Cardiac septum (tissue), 1 donor: ENCODE measurements at places on chromosomes 2 and 18. TPM values are rescaled to one million over a fixed set of nuclear protein-coding genes. Genes with fewer than 3 reads are reported as not detected.

The CCNYL1 gene
- 12.0 TPM for total RNA-seq

- no peak for DNase-seq
Observed at GRCh38 chr18:75491361-75491760, 63.9 kb upstream of the SMIM21 start.

GRCh38 chr18:59715966-59716369 lies 18.7 kb upstream of the CCBE1 start:
- DNase-seq, result no peak

- no peak for DNase-seq
Observed at GRCh38 chr18:76882146-76882545, 59.8 kb downstream of the ZNF236 start.

DNA sequence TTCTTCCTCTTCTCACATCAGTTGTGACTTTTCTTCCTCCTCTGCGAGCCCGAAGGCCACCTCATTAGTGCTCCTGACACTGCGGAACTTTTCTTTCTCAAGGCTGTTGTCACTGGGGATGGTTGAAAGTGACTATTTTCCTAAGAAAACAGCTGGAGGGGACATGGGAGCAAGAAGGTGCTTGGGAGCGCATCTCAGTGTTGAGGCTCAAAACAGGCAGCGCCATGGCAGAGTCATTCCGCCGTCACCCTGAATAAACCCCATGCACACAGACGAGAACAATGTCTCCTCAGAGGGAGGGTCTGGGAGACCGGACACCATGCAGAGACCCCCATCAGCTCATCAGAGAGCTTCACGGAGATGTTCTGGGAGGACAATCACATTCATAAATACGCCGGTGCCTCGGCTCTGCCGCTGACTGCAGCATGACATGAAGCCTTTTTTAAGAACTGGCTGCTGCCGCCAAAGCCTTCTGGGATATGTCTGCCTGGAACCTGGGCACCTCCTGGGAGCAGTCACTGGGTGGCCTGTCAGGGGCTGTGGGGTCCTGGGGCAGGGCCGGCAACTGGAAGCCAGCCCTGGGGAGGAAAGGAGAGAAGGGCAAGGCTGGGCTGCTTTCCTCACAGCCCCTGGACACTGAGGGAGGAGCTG lies 19.2 kb downstream of the ATOH8 start:
- no peak for DNase-seq

The MALL gene
- 19.6 TPM for total RNA-seq

DNA sequence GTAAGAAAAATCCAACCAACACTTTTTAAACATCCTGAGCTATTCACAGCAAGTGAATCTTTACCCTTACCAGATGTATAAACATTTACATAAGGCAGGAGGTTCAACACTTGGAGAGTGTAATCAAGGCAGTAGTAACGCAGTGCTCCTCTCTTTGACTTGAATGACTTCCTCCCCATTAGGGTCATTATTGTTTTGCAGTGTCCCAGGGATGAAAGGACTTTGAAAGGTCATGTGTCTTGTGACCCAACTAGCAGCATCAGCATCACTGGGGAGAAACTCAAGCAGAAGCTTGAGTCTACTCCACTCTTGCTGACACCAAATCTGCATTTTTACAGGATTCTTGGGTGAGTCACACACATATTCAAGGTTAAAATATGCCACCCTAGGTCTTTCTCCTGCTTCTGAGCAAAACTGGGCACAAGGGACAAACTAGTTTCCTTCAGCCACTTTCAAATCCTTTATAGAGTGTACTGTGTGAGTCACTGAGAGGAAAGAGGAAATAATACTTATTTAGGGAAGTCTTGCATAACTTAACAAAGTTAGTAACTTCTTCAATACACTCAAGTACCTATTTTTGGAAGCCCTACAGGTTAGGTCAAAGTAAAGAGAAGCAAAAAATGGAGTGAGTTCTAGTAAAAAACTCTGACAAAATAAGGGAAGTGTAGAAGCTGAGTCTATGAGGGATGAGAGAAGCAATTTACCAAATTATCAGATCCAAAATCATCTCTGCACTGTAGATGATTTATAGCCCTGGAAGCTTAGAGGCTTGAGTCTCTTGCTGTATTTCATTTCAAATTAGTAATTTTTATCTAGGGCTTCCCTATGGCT lies 51.0 kb upstream of the EML4 start:
- DNase-seq, result no peak

The FAP gene
- 10.4 TPM for total RNA-seq

GRCh38 chr2:32678825-32679224 lies 51.0 kb downstream of the TTC27 start:
- DNase-seq, result no peak

- peak; percentile 76 for DNase-seq
Observed at GRCh38 chr18:54357082-54357659, 487 bp downstream of the STARD6 start.

The MGAT4A gene
- 16.3 TPM for total RNA-seq

DNA sequence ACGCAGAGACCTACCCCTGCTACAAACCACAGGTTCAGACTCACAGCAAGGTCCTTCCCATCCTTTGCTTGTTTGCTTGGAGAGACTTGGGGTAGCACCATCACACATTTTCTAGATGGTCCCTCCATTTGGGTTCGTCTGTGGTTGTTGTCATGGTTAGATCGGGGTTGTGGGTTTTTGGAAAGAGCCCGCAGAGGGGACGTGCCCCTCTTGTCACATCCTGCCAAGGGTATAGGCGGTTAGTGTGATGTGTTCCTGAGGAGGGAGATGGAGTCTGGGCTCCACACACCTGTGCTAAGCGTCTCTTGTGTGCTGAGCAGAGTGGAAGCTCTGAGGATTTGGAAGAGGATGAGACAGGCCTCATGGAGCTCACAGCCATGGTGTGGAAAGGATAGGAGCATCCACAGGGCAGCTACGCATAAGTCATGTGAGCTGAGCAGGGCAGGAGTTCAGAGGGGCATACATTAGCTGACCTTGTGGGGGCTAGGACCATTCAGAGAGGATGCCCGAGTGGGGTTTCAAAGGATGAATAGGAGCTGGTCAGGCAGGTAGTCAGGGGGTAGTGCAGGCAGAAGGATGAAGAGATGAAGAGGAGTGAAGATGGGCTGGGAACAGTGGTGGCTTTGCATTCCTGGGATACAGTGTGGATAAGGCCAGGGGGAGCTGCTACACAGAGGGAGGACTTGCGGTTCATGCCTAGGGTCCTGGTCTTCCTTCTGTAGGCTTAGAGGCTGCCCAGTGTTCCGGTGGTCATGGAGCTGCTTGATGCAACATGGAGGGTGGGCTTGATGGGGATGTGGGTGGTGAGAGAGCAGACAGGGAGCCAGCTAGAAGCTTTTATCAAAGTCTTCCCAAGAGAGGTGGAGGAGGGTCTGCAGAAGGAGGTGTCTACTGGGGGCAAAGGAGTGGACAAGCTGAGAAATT lies 62.9 kb downstream of the ACKR3 start:
- DNase-seq, result peak; percentile 62

- no peak for DNase-seq
Observed at GRCh38 chr2:235779444-235779896, 285.6 kb downstream of the AGAP1 start.

DNA sequence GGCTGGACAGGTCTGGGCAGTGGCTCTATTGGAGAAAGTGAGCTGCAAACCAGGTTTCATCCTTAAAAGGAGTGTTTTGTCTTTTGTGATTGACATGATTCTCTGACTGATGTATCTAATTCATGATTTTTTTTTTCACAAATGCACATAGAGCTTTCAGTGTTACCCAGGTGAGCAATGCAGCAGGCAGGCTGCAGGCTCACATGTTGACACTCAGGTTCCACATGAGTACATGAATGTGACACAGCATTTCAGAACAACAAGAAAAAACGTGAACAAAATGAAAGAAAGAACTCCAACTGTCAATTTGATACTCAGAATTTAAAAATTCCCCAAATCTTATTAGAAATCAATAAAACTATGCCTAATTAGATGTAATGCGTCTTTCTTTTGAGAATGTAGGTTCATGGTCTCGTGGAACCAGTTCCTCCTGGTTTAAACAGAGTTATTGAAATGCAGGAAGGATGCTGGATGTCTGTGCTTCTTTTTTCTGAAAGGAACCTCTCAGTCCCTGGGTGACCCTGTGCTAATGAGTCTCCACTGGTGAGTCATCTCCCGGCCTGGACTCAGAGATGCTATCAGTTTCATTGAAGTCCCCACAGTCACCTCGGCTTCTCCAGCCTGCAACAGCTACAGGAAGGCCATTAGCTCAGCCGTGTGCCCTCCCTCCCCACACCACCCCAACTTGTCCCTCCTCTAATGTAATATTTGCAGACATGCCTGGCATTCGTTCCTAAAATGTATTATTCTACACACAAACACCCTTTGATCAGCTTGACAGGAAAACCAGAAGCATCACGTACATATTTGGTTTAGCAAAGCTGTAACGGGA lies 430.4 kb downstream of the LPIN1 start:
- DNase-seq, result no peak

- no peak for DNase-seq
Observed at GRCh38 chr18:5534845-5535244, 9.0 kb downstream of the EPB41L3 start.

The PTPRN gene
- 0.97 TPM for total RNA-seq

DNA sequence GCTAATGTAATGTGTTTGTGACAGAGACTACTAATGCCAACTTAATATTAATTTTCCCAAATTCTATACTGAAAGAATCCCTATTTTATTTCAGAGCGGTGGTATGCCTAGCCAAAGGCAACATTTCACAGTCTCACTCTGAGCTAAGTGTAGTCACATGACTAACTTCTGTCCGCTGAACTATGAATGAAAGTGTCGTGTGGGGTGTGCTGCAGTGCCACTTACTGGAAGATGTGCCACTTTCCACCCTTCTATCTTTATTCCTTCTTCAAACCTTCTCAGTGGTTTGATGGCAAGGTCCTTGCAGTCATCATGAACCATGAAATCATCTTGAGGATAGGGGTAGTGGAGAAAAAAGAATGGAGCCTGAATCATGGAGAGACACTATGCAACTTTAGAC lies 47.3 kb upstream of the C1D start:
- DNase-seq, result no peak

The NAB1 gene
- 35.4 TPM for total RNA-seq

GRCh38 chr2:19865151-19865550 lies 36.6 kb downstream of the TTC32 start:
- no peak for DNase-seq

- DNase-seq, result no peak
Observed at GRCh38 chr2:203394519-203395227, 66.5 kb downstream of the ABI2 start.

GRCh38 chr2:105919191-105919811 lies 174.6 kb downstream of the NCK2 start:
- no peak for DNase-seq

DNA sequence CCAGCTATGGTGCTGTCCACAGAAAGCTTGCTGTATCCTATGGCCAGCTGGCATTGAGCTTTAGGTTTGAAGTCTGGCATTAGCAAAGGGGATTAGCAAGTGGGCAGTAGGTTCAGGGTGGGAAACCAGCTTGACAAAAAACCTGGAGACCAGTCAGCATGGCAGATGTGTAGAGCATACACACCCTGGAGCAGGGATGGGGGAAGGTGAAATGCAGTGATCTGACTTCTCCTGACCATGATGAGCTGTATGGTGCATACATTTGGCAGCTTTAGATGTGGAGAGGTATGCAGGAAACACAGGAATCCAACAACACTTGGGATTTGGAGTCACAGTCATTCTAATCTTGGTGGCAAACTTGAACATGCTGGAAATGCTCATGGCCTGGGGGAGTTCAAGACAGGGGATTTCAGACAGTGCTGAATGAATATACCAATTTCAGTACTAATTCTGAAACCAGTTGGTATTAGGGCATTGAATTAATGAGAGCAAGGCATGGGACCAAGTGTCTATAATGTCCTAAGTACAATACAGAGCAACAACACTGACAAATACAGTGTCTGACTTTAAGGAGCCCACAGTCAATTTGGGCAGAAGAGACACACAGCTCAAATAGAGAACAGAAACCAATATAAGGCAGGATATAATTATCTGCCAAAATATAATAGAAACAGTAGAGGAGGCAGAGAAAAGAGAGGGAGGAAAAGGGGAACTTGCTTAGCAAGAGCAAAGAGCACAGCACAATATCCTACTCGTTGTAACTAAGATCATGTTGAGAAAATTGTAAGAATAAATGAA lies 11.8 kb downstream of the ARHGAP15 start:
- no peak for DNase-seq

The TTR gene
- total RNA-seq, result not detected

DNA sequence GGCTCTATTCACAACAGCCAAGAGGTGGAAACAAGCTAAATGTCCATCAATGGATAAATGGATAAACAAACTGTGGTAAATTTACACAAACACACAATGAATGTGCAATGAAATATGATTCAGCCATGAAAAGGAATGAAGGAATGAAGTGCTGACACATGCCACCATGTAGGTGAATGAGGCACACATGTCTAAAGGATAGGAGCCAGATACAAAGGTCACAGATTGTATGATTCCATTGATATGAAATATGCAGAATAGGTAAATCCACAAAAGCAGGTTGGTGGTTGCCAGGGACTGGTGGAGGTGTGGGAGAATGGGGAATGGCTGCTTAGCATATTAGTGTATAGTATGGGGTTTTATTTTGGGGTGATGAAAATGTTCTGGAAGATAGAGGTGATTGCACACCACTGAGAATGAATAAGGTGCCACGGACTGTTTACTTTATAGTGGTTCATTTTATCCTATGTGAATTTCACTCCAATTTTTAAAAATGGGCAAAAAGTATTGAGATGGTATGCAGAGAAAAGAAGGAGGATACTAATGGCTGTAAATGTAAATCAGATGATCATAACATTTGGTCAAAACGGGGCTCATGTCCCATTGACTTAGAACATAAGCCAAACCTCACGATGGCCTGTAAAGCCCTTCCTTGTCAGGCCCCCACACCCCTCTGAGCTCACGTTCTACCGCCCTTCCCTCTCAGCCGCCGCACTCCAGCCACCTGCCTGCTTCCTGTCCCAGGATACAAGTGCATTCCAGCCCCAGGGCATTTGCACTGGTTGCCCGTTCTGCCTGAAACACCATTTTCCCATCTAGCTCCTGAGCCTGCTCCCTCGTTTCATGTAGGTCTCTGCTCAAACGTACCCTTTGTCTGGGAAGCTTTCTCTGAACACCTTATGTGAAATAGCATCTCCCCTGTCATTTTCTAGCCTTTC lies 165.5 kb downstream of the DDX1 start:
- no peak for DNase-seq

DNA sequence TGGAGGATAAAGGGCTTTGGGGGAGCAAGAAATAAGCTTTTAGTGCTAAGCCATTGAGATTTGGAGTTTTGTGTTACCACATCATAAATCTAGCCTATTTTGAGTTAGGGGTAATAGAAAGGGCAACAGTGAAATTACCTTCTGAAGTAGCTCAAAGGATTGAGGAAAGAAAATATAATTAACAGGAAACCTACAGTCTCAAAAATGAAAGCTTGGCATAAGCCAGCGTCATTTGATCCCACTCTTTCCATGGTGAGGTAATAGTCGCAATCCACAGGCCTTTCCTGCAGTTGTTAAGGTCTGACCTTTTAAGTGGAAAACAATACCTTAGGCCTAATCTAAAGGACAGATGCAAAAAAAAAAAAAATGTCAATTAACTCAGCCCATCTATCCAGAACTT lies 182.7 kb downstream of the UXS1 start:
- DNase-seq, result no peak

- no peak for DNase-seq
Observed at GRCh38 chr2:20065885-20066602, 14.6 kb upstream of the LAPTM4A start.

The COL4A3 gene
- 1.6 TPM for total RNA-seq
